Activated CD8-positive, alpha-beta memory T cell treated with anti-CD3 and anti-CD28 coated beads, Interleukin-2, amount 50 U/mL, for 48 hours (primary cell): ENCODE measurements at places on chromosomes 4 and X.
A peak's percentile ranks its signal among the peaks of the same experiment; 100 is the strongest.

DNA sequence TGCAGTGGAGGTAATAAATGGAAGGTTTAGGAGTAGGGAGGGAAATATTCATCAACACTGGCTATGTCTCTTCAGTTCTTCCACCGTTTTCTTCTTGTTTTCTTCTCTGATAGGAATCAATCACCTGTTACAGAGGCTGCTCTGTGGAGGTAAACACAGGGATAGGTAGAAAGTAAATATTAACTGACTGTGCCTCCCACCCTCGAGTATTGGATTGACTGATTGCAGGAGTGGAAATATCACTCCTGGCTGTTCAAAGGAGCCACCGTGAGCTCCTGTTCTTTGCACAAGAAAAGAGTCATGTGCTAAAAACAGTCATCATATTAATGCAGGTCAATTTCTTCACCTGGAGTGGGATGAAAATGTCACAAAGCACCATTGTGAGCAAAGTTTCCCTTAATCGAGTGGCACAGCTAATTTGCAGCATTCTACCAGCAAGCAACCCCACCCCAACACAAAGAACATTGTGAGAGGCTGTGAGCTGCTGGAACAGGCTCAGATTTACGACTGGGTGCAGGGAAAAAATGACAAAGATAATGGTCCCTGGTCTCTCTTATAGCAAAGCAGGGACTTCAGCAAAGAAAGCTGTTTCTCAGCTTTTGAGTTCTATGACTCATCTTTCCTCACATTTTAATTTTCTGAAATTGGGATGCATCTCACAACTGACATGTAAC, 113.7 kb upstream of the TSPAN5 start:
- no peak for DNase-seq

GRCh38 chr4:38387819-38388218, 276.2 kb upstream of the KLF3 start:
- DNase-seq, result no peak

DNA sequence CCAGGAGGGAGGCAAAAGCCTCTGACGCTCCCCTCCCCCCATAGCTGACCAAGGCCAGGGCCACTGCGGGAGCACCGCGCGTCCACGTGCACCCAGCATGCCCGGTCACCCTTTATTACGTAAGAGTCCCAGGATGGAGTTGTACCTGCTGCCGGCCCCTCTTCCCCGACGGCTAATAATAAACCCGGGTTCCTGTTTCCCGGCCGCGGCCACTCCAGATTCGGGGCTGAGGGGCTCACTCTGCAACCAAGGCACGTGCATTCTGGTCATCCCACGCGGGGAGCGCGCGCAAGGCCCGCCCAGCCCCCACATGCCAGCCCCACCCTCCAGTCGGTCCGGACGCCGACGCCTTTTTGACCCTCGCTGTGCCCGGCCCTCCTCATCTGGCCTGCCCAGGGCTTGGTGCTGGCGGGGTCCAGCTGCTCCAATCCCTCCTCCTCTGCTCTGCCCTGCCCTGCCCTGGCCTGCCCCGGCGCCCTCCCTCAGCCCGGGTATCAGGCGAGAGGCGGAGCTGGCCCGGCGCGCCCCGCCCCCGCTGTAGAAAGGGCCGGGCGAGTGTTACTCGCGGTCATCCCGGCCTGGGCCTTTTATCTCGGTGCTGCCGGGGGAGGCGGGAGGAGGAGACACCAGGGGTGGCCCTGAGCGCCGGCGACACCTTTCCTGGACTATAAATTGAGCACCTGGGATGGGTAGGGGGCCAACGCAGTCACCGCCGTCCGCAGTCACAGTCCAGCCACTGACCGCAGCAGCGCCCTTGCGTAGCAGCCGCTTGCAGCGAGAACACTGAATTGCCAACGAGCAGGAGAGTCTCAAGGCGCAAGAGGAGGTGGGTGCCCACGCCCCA, 2.6 kb downstream of the MID1IP1 start:
- DNase-seq, result peak; percentile 82

DNA sequence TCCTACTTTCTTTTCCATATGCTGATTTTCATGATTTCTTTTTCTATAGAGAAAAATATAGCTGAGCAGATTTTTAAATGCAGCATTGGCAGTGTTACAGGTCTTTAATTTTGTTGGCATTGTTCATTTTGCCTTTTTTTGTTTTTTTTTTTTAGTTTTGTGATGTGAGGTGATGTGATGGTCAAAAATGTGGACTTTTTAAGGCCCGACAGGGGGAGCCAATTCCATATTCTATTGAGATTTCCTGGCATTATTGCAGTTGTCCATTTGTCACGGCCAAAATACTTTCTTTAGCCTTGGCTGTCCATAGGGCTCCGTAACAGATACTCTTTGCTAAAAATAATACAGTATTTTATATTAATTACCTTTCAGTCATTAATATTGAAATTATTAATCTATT, 47.8 kb downstream of the SLIT2 start:
- no peak for DNase-seq

GRCh38 chr4:184851200-184851541, 25.4 kb upstream of the ACSL1 start:
- DNase-seq, result no peak

GRCh38 chr4:88522702-88523324, 763 bp downstream of the PYURF start:
- DNase-seq, result no peak

GRCh38 chr4:183770906-183771305, 111.8 kb downstream of the TRAPPC11 start:
- DNase-seq, result no peak

- DNase-seq, result no peak
Measured at GRCh38 chr4:55386840-55387239, 8.9 kb upstream of the TMEM165 start.

- DNase-seq, result no peak
Measured at GRCh38 chr4:147707892-147708672, 23.8 kb upstream of the ARHGAP10 start.

- DNase-seq, result no peak
Measured at GRCh38 chr4:154868414-154869194, 87.5 kb downstream of the RBM46 start.

GRCh38 chr4:187612301-187612700, 383.3 kb upstream of the ZFP42 start:
- no peak for DNase-seq

- DNase-seq, result peak; percentile 76
Measured at GRCh38 chr4:38062088-38062775, 102.0 kb downstream of the PTTG2 start.

GRCh38 chrX:115284877-115285276, 4.6 kb upstream of the LUZP4 start:
- no peak for DNase-seq

DNA sequence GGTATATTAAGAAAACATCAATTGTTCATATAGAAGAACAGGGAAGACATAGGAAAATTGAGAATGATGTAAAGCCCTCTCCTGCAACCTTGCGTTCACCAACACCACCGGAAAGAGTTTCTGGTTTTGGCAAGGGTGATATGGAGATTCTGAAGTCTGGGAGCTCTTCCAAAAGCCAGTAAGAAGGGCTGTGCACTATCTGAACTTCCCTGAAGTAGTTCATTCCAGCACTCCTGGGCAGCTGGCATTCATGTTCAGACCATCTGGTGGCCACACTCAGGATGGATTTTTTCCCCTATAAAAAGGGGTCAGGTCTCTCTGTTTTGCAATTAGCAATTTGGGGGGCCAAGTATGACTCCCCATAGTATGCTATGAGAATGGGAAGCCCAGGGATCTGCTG, 15.4 kb upstream of the TLR2 start:
- DNase-seq, result no peak

- DNase-seq, result no peak
Measured at GRCh38 chr4:180564448-180564847, 1678.8 kb upstream of the TENM3 start.

GRCh38 chrX:40092808-40093435, 4.8 kb downstream of the BCOR start:
- no peak for DNase-seq

DNA sequence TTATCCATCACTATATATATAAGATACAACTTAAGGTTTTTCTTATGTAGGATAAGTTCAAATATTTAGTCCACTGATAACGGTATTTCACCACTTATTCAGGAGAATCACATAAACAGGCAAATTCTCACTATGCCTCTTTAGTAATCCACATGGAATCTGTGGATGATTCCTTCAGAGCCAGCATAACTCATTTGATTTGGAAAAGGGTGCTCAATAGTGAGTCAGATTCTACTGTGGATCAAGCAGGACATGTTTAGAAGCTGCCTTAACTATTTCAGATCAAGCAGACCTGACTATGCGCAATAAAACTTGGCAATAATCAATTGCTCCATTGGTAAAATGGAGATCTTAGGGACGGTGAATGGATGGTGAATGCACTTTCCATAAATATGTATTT, 184.1 kb downstream of the CBR4 start:
- DNase-seq, result no peak

DNA sequence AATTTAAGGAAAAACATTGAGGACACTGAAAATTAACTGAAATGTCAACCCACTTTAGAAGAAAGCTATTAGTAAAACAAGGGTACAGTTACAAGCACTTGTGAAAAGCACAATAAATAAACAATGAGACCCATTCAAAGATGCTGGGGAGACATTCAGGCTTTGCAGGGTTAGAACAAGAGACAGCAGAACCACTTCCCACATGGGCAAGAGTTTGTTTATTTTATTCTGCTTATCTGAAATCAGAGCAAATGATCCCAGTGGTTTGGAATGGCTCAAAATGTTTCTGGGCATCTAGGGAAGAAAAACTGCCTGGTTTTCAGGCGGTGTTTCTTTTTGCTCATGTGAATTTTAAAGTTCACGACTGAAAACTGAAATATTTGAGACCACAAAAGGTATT, 42.4 kb downstream of the PPP3CA start:
- DNase-seq, result no peak

DNA sequence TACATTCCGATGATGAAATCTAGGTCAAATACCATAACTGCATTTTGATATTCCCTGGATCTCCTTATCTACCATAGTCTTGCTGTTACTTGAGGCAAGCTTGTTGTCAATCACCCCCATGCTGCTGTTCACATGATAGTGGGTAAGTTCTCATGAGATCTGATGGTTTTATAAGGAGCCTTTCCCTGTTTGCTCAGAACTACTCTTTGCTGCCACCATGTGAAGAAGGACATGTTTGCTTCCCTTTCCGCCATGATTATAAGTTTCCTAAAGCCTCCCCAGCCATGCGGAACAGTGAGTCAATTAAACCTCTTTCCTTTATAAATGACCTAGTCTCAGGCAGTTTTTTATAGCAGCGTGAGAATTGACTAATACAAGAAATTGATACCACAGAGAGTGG, 432.0 kb downstream of the GLUD2 start:
- no peak for DNase-seq

DNA sequence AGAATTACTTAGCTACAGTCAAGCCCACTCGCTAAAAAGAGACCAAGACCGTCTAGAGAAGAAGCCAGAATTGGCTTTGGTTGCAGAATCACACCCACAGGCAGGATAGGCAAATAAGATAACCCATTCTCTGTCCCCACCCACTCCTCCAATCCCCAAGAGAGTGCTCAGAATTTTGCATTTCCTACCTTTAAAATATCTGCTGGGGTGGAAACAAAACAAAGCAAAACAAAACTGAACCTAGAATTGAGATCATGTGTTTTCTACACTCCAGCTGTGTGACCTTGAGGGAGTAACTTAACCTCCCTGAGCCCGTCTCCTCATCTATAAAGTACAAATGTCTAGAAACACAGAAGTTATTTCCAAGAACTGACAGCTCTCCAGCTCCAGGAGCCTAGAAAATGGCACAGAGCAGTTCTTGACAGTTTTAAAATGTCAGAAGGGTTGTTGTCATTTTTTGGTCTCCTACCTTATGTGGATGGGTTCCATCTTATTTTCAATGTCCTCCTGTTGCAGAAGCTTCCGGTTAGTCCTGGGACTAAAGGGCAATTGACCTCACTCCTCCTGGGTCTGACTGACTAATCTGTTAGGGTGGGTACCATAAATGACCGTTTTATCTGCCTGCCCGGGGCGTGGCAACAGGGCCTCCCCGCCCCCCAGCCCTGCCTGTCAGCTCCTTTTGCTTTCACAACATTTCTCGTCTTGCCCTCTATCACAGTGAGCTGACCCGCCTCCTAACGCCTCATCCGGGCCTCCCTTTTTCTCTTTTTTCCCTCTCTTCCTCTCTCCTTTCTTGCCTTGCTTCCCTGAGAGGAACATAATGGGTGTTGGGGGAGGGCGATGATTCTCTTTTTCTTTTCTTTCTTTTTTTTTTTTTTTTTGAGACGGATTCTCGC, 114.0 kb downstream of the RBM47 start:
- no peak for DNase-seq

- DNase-seq, result no peak
Measured at GRCh38 chr4:1783015-1783414, 10.1 kb upstream of the FGFR3 start.
